ENCODE measurements at places on chromosomes 7 and 10.
A peak's percentile ranks its signal among the peaks of the same experiment; 100 is the strongest.

DNA sequence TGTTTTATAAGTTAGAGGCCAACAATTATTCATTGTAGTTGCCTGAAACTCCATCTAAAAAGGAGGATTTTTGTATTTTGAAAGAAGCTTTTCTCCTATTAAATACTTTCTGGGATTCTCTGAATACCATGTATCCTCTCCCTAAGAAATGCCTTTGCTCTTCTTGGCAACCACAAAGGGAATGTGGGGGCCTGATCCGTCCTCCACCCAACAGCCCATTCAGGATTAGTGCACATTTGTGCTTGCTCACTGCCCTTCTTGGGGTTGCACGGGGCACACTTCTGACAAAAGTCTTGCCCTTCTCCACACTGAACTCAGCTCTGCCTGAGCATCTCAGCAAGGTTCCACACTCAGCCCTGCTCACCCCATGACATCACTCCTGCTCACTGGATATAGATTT is 194.2 kb downstream of the SLC25A13 start:
- DNase-seq: no peak

GRCh38 chr7:81484261-81484660 is 285.6 kb downstream of the HGF start:
- DNase-seq: peak; percentile 51

- no peak for DNase-seq
Observed at GRCh38 chr7:25839084-25839769, 312.8 kb upstream of the NFE2L3 start.

- no peak for DNase-seq
Observed at GRCh38 chr10:81872206-81872862, 2.7 kb upstream of the NRG3 start.

GRCh38 chr7:79971058-79971457 is 163.6 kb upstream of the GNAI1 start:
- no peak for DNase-seq

DNA sequence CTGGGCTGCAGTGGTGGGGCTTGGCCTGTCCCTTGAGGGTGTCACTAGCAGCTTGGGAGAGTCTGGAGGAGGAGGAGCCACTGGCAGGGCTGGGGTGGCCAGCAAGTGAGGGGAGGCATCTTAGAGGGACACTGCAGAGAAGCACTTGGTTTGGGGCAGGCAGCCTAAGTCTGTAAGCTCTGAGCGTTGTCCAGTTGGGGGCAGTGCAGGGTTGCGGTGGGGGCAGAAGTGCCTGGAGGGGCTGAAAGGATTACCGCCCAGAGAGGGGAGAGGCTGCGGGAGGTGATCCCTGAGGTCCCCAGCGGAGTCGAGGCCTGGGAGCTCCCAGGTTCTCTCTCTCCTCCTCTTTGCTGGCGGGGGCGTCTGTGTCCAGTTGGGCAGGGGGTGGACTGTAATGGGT is 7.4 kb downstream of the ADCYAP1R1 start:
- DNase-seq: no peak

- DNase-seq: no peak
Observed at GRCh38 chr10:87668324-87669074, 8.8 kb downstream of the PAPSS2 start.

DNA sequence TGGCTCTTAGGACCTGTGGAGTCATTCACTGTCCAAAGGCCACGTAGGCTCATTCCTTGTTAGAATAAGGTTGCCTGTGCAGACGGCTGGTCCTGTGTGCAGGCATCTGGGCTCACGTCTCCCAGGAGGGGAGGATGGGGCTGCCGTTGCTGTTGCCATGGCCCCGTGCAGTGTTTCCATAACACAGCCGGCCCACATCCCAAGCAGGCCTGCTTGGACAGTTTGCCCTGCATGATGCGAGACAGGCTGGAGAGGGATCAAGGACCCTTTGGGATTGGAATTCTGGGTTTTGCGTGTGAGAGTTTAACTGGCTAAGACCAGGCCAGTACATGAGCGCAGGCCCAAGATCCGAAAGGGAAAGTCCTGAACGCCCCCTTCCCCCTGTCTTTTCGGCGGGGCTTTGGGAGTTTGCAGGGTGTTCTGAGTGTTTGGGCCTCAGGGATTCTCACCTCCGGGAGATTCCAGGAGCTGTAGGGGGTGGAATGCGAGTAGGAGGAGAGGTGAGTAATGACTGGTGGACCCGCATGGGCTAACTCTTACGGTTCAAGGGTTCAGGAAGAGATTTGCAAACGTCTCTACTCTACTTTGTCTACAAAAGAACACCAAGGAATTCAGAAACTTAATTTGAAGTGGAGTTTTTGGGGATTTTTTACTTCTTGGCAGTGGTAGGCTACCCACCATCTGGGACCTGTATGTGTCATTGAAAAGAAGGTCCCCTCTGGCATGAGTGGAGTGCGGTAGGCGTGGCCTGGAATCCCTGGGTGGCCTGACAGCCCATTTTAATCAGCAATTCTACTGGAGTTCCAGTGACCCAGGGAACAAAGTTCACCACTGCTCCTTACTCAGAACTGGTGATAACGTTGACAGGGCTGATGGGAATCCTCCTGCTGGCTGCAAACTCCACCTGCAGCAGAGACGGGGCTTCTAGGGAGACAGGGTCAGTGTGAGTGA is 125.4 kb downstream of the ITIH5 start:
- peak; percentile 82 for DNase-seq

Data from tibial artery (tissue), 4 donors.